ENCODE measurements at places on chromosomes 13 and 19.

DNA sequence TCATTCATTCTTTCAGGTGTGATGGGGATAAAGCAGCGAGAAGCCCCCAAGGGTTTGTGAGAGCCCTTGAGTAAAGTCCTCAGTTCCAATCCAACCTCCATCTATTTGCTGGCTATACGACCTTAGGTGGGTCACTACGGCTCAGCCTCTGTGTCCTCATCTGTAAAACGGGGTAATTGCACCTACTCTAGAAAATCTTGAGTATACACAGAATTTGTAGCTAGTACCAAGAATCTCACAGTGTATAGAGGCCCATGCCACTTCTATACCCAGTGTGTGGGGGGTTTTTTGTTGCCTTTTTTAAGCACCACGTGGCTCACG is 406 bp upstream of the DNMT1 start:
- DNase-seq: no peak

- DNase-seq: peak; percentile 37
Observed at GRCh38 chr13:106617561-106617960, 49.6 kb upstream of the ARGLU1 start.

GRCh38 chr13:38264363-38265131 is 85.1 kb upstream of the UFM1 start:
- DNase-seq: no peak

DNA sequence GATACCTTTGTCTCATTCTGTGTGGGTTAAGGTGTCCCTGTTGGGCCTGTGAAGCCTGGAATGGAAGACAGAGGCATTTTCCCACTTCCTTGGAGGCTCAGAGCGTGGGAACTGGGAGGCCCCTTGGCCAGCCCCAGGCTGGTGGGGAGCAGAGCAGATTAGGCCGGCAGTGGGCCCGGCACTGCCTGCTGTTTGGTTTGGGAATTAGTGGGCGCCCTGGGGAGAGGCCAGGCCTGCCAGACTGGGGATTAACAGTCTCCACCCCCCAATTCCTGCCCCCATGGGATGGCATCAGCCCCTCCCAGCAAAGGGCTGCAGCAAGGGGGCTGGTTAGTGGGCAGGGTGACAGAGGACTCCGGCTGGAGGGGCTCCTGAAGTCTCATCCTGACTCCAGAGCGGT is 3.1 kb upstream of the BEST2 start:
- no peak for DNase-seq

GRCh38 chr13:101527130-101527529 is 74.7 kb downstream of the ITGBL1 start:
- DNase-seq: no peak

GRCh38 chr13:78309497-78310180 is 293.7 kb downstream of the POU4F1 start:
- DNase-seq: no peak

- no peak for DNase-seq
Observed at GRCh38 chr13:46593398-46593797, 40.4 kb downstream of the LRCH1 start.

GRCh38 chr13:46487748-46488147 is 65.2 kb upstream of the LRCH1 start:
- DNase-seq: no peak

GRCh38 chr19:40134866-40135265 is 44.1 kb upstream of the ZNF780A start:
- no peak for DNase-seq

- peak; percentile 89 for DNase-seq
Observed at GRCh38 chr19:19463348-19464117, 51.8 kb downstream of the TSSK6 start.

DNA sequence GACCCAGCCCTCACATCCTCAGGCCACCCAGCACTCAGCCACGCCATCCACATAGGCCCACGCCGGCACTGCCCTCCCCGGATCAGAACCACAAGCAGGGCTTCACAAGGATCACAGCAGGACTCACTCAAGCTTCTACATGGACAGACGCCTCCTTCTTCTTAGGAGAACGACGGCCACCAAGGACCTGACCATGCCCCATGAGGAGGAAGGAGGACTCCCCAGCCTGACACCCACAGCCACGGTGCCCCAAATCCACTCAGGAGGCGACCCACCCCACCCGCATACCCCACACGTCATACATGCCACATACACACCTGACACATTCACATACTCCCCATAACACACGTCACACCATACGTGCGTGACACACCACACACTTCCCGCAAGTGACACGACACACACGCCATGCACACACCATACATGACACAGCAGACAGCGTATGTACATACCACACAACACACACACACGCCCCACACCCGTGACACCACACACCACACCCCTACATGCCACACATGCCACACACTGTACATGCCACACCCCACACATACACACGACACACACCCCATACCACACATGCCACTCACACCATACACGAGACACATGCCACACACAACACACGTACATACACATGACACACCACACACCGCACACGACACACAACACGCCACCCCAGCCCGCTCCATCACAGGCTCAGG is 50.4 kb downstream of the MLLT1 start:
- no peak for DNase-seq

GRCh38 chr13:74573654-74574053 is 439.4 kb upstream of the KLF12 start:
- DNase-seq: no peak

GRCh38 chr13:97566907-97567306 is 132.9 kb downstream of the RAP2A start:
- no peak for DNase-seq

DNA sequence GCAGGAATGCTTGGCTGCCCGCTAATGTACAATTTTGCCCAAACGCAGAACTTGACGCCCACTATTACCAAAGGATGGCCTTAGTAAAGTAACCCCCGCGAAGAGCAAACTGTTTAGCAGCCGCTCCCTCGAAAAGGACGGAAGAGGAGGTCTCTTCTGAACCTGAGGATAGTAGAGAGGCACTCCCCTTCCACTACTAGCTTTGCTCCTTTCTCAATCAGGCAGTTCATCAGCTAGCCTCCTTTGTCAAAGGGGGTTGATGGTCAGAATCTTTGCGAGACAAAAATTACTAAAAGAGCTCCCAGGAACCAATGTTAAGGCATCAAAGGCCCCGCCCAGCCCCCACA is 534 bp downstream of the CAB39L start:
- peak; percentile 22 for DNase-seq

- no peak for DNase-seq
Observed at GRCh38 chr19:1231729-1232637, 5.8 kb downstream of the CBARP start.

DNA sequence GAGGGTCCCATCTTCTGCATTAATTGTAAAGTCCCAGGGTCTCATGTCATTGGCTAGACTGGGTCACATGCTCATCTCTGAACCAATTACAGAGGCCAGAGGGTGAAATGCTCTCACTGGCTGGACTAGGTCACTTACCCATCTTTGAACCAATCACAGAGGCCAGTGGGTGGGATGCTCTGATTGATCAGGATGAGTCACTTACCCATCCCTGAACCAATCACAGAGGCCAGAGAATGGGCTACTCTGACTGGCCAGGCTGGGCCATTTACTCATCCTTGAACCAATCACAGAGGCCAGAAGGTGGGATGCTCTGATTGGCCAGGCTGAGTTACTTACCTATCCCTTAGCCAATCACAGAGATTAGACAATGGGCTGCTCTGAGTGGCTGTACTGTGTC is 5.3 kb downstream of the MISP start:
- DNase-seq: peak; percentile 36

DNA sequence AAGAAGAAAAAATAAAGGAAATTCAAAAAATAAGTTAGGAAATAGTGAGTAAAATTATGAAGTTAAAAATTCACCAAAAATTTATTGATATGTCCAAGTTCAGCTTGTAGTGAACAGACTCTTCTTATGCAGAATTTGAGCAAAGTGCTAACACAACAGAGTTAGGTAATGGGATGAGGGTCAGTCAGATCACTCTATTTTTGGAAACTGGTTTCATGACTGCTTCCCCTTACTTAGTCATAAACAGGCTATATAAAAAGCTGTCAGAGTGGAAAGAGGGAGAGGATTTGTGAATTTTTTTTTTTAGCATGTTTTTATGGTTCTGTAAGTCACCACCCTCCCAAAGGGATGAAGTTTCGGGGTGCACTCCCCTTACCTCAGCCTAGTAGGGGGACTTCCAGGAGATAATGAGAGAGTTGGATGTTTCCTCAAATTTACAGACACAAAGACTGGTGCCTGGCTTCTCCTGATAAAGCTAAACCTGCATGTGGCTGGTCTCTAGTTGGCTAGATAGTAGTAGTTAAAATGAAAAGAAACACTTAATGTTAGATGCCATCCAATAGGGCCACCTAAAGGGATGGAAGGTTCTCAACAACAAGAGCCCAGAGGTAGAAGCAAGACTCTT is 4.5 kb downstream of the CPB2 start:
- DNase-seq: no peak

DNA sequence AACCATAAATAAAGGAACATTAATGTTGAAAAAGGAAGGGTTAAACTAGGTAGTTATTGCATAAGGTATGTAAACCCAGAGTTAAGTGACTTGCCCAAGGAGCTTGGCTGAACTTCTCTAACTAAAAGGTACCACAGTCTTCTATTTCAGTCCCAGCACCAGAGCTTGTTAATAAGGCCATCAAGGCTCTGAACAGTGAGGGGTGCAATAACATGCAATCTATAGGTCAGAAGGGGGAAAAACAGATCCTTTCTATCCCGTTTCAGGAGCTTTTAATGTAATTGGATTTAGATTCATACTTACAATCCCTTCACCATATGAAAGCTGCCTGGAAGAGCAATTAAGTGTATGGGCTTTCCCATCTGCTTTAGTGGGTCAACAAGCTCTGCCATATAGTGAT is 441.5 kb upstream of the SPRY2 start:
- DNase-seq: no peak

DNA sequence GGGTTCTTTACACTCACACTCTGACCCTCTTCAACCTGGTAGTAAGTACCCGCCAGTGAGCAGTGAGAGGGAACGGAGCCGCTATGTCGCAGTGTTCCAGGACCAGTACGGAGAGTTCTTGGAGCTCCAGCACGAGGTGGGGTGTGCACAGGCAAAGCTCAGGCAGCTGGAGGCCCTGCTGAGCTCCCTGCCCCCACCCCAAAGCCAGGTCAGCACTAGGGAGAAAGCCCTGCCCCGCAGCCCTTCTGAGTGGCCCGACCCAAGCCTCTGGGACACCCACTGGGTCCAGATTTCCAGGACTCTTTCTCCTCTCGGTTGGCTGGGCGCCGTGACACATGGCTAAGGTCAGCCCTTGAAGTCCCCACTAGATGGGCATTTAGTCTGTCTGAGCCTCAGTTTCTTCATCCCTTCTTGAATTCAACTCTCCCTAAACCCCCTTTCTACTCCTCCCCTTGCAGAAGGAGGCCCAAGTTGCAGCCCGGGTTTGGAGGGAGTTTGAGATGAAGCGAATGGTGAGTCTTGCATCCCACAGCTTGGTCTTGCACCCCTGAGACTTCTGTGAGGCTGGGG is 1.9 kb downstream of the OCEL1 start:
- no peak for DNase-seq

- no peak for DNase-seq
Observed at GRCh38 chr19:18434411-18435175, 3.3 kb downstream of the ISYNA1 start.

DNA sequence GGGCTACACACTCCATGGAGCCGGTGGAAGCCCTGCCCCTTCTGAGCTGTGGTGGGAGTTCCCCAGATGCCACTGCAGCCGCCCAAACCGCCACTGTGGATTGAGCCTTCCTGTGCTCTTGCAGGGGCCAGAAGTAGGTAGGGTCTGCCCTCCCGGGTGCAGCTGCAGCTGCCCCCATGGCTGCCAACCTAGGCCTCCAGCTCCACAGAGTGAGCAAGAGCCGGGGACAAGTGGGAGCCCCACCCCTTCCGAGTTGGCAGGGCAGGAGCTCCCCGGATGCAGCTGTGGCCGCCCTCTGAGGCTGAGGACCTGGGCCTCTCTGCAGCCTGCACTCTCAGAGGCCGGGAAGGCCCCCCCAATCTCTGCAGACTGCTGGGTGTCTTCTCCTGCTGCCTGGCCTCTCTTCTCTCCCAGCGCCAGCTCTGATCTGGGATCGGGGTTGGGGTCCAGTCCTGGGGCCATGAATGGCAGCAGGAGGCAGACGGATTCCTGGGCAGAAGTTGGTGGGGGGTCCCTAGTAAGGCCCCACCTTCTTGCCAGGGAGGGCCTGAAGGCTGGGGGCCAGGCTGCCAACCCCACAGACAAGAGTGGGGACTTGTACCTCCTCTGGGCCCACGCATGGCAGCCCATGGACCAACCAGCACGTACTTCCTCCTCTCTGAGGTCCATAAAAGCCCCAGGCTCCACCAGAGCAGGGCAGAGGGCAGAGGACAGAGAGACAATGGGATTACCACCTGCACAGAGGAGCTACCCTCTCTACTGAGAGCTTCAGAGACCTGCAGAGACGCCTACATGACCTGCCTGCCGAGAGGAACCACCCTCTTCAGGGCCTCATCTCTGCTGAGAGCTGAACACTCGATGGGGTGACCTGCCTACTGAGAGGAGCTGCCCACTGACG is 28.9 kb downstream of the AP2S1 start:
- DNase-seq: peak; percentile 2

- peak; percentile 100 for DNase-seq
Observed at GRCh38 chr19:45001087-45001739, at the start of gene RELB. Gene RELB, plus strand, starts transcription at chr19:45001464. Its CDS starts 116 bp downstream, at chr19:45001580.
